NCI-H1436 treated with DMSO at 0.1 percent for 48 hours (cell line): ENCODE measurements at places on chromosomes 2 and 18.

- no peak for DNase-seq
Observed at GRCh38 chr2:29323961-29324360, 208.7 kb downstream of the CLIP4 start.

- DNase-seq, result no peak
Observed at GRCh38 chr2:113878743-113879142, 11.1 kb upstream of the ACTR3 start.

GRCh38 chr2:45583977-45584376, 27.1 kb downstream of the SRBD1 start:
- no peak for DNase-seq

GRCh38 chr2:237547841-237548416, 18.4 kb upstream of the PRLH start:
- DNase-seq, result no peak

GRCh38 chr2:222434204-222434603, 9.9 kb downstream of the SGPP2 start:
- DNase-seq, result no peak

- DNase-seq, result no peak
Observed at GRCh38 chr2:235458839-235459273, 35.0 kb upstream of the AGAP1 start.

GRCh38 chr2:19120181-19120580, 238.2 kb downstream of the OSR1 start:
- no peak for DNase-seq

DNA sequence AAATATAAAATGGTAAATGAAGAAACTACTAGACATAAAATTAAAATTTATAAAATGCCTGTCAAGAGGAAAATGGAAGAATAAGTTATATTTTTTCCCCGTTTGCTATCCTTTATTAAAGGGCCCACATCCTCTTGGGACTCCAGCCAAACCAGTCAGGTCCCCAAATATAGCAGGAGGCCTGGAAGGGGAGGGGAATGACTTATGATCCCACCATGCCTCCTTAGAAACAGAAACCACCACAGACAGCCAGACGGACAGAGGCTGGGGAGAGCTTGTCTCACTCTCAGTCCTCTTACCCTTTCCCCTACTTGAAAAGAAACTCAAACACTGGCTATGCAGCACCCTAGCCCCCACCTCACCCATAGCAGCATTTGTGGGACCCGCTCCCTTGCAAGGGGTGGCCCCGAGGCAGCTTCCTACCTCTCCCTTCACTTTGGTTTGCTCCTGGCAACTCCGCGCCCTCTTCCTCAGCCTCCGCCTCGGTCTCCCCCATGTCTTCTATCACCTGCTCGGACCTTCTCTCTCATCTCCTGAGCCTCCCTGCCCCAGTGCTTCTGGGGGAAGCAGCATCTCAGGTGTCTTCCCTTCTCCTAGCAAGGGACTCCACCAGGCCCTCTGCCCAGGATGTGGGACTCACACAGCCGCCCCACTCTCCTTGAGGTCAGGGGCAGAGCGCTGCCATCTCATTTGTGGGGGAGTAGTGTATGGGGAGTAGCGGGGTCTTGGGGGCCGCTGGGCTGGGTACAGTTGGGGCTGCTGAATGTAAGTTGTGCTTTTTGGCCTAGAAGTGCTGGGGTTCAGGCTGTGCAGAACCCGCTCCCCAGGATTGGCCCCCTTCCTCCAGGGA, 37.4 kb upstream of the ANKRD62 start:
- no peak for DNase-seq

DNA sequence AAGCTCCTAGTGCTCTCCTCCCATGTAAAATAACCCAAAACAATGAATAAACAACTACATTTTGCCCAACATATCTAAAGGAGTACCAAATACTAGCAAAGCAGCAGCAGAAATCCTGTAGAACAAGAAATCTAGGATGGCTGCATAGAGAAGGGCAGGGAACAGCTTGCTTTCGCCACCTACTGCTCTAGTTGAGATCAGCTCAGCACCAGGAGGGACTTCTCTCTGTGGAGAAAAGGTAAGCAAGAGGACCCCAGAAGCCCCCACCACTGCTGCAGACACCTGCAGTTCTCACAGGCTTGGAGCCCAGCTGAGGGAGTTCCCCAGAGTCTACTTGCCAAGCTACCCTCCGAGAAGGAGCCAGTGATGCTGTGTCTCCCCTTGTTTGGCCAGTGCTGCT, 243.0 kb upstream of the CHST9 start:
- no peak for DNase-seq

GRCh38 chr2:234677758-234678538, 181.1 kb upstream of the ARL4C start:
- DNase-seq, result peak; percentile 14

DNA sequence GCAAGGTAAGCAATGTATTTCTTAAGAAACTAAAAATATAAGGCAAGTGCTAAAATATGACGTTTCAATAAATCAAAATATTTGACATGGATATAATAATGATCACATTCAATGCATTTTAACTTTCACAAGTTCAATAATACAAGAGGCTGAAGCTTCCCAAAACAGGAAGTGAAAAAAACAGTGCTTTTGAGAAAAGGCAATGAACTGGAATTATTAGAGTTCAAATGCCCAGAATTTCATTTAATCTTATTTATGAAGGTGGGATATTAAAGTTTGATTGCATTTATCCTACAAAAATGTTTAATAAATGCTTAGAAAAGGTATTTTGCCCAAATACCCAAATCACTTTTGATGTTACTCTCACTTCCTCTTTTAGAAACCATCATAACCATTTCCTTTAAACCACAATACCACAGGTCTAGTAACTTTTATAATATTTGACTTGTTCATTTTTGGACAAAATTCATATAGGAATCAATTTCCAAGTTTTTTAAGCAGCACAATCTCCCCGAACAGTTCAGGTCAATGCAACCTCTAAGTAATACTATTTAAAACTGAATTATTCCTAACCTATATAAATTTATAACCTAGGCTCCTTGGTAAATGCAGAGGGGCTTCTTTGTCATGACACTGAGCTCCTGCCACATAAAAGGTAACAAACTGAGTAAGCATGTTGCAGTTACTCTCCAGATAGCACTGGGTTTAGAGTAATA, 2.1 kb downstream of the NCKAP1 start:
- no peak for DNase-seq

DNA sequence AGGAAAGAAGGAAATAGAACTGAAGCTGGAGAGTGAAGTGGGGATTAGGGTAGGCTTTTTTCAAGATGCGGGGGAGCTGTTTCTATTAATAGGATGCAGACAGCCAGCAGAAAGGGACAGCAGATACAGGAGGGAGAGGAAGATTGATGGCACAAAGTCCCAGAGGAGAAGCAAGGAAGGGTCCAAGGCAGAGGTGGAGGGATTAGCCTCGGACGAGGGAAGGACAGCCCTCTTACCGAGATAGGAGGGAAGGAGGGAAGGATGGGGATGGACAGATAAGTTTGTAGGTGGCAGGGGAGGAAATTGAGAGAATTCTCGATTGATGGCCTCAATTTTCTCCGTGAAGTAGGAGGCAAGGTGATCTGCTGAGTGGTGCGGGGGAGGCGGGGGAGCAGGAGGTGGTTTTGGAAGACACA, 317.4 kb downstream of the AGPS start:
- DNase-seq, result no peak

GRCh38 chr2:48173141-48173540, 266.8 kb upstream of the FBXO11 start:
- DNase-seq, result no peak

- DNase-seq, result no peak
Observed at GRCh38 chr2:62340994-62341484, 145.1 kb downstream of the B3GNT2 start.

- no peak for DNase-seq
Observed at GRCh38 chr2:59856391-59856790, 697.1 kb downstream of the BCL11A start.

GRCh38 chr2:131036696-131037397, 56.4 kb downstream of the FAM168B start:
- DNase-seq, result no peak

DNA sequence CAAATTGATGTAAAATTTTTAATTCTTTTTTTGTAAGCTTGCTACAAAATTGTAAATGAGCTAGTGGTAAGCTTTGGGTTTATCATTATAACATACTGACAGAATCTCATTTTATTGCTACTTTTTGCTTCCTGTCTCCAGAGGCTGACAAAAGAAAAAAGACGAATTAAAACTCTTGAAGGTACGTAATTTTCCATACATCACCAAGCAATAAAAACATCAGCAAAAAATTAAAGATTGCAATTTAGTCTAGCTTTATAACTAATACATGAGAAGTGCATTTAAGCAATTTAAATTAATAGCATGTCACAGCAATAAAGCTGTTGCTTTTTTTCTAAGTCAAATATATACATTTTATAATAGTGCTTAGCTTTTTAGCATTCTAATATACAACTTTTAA, 94.6 kb upstream of the SNTG2 start:
- DNase-seq, result no peak

DNA sequence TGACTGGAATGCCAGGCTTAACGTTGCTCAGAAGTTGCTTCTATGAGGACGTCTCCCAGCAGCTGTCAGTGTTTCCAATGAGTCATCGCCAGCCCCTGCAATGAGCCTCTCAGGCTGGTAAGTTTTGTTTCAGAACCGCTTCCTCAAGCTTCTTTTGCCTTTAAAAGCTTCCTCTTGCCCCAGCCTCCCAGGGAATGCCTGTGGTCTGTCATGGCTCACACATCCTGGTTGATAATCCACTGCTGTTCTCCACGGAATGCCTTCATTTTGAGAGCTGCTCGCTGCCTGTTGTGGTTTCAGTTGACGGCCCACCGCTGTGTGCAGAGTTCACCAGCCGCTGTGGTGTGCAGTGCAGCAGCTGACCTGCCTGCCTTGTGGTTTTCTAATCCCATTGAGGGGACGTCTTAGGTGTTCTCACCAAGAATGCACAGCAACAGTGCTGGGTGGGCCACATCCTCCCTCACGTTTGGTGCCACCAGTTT, 96.4 kb downstream of the RTP5 start:
- DNase-seq, result no peak

GRCh38 chr2:172930871-172931255, 144.8 kb upstream of the MAP3K20 start:
- DNase-seq, result no peak

DNA sequence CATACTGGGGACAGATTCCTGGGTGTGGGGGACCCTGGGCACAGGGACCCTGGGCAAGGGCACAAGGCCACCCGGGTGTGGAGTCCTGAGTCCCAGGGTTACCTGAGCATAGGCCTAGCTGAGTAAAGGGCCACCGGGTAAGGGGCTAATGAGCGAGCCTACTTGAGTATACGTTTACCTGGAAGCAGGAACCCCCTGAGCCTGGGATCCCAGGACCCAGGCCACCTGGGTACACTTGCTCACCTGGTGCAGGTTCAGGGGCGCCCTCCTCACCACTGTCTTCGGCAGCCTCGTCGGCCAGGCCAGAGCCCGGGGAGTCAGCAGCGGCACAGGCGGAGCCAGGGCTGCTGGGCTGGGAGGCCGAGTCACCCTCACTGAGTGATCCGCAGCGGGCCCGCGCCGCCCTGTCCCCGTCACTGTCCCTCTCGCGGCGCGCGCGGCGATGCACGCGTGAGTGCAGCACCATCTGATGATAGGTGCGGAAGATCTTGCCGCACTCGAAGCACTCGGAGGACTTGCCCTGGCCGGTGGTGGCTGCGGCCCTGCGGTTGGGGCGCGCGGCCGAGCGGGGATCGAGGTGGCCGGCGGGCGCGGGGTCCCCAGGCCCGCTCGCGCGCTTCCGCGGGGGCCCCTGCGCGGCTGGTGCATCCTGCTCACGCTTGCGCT, 53.9 kb downstream of the ZNF516 start:
- DNase-seq, result no peak
